ENCODE measurements at places on chromosomes 3 and 15.

- no peak for DNase-seq
These were observed 180.6 kb downstream of the PTPRG start for GRCh38 chr3:61742006-61742405.

DNA sequence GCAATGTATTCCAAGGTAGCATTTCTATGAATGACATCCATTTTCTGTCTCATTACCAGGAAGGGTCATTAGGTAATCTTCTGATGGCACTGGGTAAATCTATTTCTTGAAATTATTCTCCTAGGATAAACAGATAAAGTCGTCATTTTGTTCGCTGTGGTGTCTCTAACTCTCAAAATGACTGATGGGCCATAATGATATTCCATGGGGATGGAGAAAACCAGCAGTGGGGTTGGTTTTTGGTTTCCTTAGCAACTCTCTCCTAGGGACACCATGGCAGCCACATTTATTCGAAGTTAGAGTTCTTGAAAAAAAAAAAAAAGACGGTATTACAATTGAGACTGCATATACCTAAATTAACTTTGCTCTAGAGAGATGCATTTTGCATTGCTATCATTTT lies 231.3 kb upstream of the SLCO3A1 start:
- no peak for DNase-seq

GRCh38 chr3:23580096-23580713 lies 225.6 kb upstream of the UBE2E1 start:
- DNase-seq = no peak

GRCh38 chr3:115251509-115251908 lies 104.4 kb upstream of the ZBTB20 start:
- DNase-seq = no peak

Measured in omental fat pad (tissue), 4 donors.